ENCODE measurements at places on chromosomes 12 and 14.

DNA sequence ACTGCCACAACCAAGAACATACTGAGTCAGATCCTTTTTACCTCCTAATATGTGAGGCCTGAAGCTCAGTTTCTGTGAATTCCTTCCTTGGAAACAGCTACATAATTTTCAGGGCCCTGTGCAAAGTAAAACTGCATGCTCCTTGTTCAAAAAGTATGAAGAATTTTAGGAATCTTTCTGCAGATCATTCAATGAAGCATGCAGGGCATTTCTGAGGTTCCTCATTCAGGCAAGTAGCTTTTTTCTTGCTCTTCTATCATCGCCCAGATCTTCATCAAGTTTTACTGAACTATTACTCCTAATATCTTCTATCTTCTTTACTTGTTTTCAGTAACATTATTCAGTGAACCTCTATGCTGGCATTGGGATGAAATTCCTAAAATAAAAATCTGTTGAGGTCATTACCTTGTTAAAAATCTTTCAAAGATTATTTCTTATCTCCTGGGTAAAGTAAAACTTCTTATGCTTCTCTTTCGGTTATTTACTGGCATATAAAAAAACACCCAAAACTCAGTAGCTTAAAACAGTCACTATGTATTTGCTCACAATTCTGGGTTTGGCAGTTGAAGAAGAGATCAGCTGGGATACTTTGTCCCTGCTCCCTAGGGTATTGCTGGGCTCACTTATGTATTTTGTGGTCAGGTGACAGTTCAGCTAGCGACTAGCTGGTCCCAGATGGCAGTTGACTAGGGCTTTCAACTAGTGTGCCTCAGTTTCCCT lies 42.6 kb upstream of the KRR1 start:
- DNase-seq = no peak

DNA sequence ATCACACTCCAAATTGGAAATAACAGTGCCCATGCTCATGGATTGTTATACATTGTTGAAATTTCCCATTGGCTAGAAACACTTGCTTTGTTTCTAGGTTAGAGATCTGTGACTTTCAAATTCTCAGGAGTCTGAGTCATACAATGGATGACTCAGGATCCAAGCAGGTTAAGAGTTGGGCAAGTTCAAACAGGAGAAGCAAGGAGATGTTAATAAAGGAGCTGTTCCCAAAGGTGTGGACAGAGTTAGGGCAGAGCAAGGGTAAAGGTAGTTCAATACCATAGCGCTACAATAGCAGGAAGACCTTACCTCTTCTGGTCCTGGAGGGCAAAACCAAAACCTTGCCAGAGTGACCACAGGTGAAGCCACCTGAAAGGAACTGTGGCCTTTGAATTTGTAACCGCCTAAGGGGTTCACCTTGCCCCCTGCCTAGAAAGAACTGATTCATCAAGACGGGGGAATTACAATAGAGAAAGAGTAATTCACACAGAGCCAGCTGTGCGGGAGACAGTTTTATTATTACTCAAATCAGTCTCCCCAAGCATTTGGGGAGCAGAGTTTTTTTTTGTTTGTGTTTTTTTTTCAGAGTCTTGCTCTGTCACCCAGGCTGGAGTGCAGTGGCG lies 4.2 kb upstream of the AMN1 start:
- peak; percentile 40 for DNase-seq

- DNase-seq = no peak
Observed at GRCh38 chr12:62720661-62721330, 214.2 kb downstream of the PPM1H start.

DNA sequence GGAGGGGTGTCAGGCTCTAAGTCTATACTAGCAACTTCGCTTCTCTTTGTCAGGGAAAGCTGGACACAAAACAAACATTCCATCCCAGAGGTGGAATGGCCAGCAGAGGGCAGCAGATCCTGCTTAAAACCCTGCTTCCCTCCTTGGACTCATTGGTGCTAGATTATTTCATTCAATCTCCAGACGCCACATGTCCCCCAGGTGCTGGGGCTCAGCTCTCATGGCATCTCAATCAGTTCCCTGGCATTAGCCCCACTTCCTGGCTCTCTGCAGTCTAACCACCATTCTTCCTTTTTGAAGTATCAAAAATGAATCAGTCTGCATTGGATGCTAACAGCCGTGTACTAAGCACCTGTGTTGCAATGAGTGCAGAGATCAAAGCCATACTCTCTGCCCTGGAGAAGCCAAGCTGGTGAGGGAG lies 8.1 kb upstream of the PPP1R1A start:
- DNase-seq = no peak

GRCh38 chr12:12365931-12366431 lies 9.1 kb downstream of the BORCS5 start:
- DNase-seq = no peak

Data from GM06990 (cell line).